ENCODE measurements at places on chromosomes 5 and 9. TPM values are rescaled to one million over a fixed set of nuclear protein-coding genes. Genes with fewer than 3 reads are reported as not detected.

TMEM252 gene
- total RNA-seq, result not detected

CYLC2 gene
- total RNA-seq, result not detected

RLN2 gene
- 3.7 TPM for total RNA-seq

ZNF366 gene
- total RNA-seq, result not detected

DNA sequence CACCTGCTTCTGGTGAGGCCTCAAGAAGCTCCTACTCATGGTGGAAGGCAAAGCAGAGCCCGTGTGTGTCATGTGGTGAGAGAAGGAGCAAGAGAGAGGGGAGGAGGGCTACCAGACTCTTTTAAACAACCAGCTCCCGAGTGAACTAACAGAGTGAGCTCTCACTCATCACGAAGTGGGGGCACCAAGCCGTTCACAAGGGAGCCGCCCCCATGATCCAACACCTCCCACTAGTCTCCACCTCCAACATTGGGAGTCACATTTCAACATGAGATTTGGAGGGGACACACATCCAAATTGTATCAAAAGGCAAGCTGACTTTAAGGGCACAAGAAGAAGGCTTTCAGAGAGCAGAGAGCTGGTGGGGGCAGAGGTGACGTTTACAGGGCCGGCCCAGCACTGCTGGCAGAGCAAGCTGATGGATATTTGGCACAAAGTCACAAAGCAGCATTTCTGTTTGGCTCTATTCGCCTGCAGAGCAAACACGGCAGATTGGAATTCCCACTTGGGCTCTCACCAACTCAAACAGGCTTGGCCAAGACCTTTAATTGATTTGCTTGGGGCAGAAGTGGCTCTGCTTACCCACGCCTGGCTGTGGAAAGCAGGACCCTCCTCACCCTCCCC lies 20.0 kb downstream of the PITX1 start:
- no peak for DNase-seq

DNA sequence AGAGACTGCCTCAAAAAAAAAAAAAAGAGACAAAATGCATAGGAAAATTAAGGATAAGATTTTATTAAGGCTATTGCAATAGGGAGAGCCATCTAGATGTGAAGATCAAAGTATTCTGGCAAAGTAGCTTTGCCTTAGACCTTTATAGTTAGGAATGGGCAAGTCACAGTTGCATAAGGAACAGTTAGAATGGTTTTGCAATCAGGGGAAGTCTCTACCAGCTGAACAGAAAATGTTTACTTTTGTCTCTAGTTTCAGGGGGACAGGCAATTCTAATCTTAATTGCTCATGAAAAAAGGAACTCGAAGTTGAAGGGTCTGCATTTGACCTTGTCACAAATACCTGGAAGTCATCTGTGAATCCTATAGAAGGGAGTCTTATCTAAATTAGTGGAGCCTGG lies 13.1 kb upstream of the ATP6V1G1 start:
- no peak for DNase-seq

DNA sequence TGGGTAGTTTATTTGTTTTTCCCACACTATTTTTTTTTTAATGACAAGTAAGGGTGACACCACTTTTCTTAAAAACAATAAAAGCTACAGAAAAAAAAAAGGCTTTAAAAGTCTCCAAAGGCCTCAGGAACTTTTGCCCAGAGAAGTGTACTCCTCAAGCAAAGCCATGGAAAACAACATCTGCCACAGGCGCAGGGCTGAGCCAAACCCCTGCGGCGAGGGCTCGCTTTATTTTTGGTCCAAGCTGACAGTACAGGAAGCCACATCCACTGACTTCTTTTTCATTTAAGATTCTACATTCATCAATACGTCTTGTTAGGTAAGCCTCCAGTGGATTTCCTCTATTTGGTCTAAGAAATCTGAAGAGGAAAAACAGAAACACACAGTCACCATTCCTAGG lies 51.9 kb upstream of the IFNK start:
- DNase-seq, result no peak

- DNase-seq, result no peak
Measured at GRCh38 chr5:120678279-120678678, 214.2 kb downstream of the PRR16 start.

DNA sequence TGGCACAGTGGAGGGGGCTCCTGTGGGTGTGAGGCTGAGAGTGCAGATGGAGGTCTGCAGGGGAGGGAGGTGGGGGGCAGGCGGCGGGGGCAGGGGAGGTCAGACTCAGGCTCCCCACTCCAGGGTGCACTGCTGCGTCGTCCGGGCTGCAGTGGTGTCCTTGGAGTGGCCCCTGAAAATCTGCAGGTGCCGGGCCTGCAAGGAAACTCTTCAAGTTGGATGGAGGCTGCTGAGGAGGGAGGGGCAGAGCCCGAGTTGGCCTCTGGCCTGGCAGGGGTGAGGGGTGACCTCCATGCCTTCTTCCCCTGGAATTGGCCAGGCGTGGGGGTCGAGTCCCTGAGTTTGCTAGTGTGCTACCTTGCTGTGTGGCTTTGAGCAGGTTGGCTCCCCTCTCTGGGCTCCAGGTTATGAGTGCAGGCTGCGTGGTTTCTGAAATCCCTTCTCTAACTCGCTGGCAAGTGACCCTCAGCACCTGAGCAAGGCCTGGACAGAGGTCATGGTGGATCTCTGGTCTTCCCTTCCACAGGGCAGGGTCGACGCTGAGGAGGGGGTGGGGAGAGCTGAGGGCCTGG lies 888 bp downstream of the ADAMTSL2 start:
- DNase-seq, result no peak

DNA sequence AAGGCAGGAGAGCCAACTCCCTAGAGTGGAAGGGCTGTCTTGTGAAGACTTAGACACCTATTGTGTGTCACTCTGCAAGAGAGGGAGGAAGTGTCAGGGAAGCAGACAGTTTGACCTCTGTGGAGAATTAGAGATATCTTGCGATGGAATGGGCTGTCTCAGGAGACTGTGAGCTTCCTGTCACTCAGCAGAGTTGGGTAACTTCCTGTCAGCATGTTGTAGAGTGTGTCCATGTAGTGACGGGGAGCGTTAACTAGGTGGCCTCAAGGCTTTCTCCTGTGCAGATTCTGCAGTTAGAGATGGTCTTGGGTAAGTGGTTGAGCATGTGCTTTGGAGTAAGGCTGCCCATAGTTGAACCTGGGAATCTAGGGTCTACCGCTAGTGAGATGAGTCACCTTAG lies 136.5 kb downstream of the KIF4B start:
- DNase-seq, result no peak

- no peak for DNase-seq
Measured at GRCh38 chr9:13110766-13111417, 168.6 kb downstream of the MPDZ start.

All from naive thymus-derived CD8-positive, alpha-beta T cell (primary cell).